ENCODE measurements at places on chromosomes 5 and 9.

- no peak for DNase-seq
These were observed 34.9 kb upstream of the TIFAB start for GRCh38 chr5:135487037-135487395.

DNA sequence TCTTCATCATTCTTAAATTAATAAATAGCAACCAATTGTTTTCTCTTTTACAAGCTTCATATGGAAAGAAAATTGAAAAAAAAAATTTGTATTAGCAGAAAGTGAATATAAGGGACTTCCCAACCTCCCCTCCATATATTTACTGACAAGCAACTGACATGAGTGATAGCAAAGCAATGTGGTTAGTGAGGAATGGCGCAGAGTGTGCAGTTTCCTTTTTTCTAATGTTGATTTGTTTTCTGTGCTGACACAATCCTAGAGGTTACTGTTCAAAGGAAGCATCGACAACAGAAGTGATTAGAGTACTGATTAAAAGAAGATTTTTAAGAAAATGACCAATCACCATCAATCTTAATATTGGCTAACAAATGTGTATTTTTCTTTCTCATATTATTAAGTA lies 1.7 kb upstream of the PTGER4 start:
- no peak for DNase-seq

- peak; percentile 27 for DNase-seq
These were observed 739 bp downstream of the PPP2CA start for GRCh38 chr5:134224888-134225779.

GRCh38 chr5:113965225-113965624 lies 396.6 kb upstream of the KCNN2 start:
- no peak for DNase-seq

GRCh38 chr5:68838157-68838718 lies 255.6 kb upstream of the SLC30A5 start:
- no peak for DNase-seq

- DNase-seq: no peak
These were observed 58.8 kb upstream of the MINAR2 start for GRCh38 chr5:129689045-129689444.

DNA sequence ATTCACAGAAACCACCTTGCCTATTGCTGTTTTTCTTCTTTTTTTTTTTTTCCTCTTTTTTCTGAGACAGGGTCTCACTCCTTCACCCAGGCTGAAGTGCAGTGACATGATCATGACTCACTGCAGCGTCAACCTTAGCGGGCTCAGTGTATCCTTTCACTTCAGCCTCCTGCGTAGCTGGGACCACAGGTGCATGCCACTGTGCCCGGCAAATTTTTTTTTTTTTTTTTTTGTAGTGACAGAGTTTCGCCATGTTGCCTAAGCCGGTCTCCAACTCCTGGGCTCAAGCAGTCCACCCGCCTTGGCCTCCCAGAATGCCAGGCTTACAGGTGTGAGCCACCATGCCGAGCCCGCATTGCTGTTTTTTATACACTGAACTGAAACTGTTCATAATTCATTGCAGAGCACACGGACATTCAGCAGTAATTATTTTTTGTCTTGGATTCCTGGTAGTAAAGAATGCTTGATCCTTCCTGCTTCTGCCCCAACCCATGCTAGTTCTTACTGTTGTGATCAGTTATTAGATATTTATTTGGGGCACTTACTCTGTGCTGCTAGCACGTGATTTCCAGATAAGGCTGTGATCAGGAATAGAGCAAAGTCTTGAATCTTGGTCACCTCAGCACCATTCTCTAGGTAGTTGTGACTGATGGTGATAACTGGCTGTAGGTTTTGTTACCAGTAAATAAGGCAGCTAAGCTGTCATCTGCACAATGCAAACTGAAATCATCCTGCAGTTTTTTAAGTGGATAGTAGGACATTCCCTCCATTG lies 14.0 kb downstream of the MAP3K1 start:
- DNase-seq: peak; percentile 25

- DNase-seq: no peak
These were observed 299.1 kb downstream of the DMAC1 start for GRCh38 chr9:7500521-7500920.

DNA sequence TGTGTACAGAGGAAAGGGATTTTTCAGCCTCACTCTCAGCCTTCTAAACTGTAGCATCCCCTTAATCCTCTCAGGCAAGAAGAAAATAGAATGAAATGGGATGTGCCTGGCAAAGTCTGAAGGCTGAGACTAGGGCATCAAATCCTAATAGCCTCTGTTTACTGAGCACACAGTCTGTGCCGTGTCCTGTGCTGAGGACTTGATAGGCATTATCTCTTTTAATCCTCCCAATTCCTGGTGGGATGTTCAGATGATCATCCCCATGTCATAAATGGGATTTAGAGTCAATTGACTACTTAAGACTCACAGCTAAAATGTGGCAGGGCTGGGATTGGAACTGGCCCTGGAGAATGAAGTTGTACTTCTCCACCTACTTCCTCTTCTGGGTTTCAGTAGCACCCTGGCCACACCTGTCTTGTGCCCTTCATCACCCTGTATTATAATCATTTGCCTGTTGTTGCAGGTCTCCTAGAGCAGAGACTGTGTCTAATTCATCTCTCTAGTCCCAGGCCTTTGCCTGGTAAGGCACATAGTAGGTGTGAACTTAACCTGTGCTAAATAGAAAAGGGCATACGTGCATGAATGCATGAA lies 81.0 kb downstream of the WWC1 start:
- no peak for DNase-seq

DNA sequence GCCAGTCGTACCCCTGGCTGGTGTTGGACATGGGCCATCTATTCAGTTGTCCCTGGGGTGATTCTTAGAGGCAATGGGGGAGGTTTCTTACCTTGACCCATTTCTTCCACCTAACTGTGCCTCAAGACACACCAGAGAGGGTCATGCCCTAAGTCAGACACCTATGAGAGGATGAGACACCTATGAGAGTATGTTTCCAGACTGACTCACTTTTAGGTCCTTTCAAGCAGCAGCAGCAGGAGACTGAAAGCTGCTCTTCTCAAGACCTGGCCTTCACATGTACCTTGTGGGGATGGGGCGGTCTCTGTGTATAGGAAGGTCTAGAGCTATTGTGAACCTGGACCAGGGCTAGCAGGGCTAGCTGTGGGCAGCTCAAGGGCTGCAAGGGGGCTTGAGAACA lies 130.1 kb downstream of the TENT4A start:
- no peak for DNase-seq

DNA sequence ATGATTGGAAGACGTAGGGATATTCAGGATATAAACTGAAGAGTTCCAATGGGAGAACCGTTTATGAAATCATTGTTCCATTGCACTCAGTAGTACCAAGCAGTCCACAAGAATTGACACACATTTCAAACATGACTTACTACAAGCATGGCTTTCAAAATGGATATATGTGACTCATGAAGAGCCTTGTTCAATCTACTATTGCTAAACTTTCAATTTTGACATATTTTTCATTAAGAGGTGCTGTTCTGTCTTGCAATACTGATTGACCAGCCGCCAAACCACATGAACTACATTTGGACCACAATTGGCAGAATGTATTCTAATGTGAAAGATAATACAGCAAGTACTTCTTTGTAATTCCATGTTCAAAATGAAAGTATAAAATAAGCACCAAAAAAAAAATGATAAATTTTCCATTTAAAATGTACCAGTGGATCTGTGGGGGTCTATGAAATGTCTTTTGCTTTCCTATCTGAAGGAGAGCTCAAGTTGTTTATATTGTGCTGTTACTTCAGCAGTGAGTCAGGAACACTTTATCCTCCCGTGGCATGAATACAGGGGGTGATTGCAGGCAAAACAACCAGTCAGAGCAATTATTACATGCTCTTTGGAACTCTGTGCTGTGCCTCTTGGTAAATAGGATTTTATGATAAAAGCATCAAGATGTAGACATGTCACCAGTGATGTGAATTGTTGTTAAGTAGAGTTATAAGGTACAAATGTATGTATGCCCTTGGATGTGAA lies 366.0 kb downstream of the ARRDC3 start:
- DNase-seq: no peak

GRCh38 chr9:699396-699795 lies 142.1 kb upstream of the DMRT1 start:
- DNase-seq: no peak

- no peak for DNase-seq
These were observed 184.0 kb downstream of the HSPA4 start for GRCh38 chr5:133235696-133236426.

GRCh38 chr5:17094830-17095229 lies 122.6 kb upstream of the BASP1 start:
- DNase-seq: no peak

DNA sequence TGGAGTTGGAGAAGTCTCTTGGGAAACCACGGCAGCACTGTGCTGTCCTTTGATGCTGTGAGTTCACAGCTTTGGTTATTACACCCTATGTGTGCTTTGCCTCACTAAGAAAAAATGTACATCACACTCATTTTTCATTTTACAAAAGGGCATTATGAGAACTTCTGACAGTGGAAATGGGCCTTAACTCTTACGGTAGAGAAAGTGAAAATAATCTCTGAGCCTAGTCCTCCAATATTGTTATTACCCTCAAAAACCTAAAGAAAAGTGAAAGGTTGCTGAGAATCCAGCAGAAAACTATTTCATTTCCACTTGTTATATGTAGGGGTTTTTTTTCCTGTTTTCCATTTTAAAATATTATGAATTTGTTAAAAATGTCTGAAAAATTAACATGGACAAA lies 8.2 kb upstream of the OR13D1 start:
- no peak for DNase-seq

DNA sequence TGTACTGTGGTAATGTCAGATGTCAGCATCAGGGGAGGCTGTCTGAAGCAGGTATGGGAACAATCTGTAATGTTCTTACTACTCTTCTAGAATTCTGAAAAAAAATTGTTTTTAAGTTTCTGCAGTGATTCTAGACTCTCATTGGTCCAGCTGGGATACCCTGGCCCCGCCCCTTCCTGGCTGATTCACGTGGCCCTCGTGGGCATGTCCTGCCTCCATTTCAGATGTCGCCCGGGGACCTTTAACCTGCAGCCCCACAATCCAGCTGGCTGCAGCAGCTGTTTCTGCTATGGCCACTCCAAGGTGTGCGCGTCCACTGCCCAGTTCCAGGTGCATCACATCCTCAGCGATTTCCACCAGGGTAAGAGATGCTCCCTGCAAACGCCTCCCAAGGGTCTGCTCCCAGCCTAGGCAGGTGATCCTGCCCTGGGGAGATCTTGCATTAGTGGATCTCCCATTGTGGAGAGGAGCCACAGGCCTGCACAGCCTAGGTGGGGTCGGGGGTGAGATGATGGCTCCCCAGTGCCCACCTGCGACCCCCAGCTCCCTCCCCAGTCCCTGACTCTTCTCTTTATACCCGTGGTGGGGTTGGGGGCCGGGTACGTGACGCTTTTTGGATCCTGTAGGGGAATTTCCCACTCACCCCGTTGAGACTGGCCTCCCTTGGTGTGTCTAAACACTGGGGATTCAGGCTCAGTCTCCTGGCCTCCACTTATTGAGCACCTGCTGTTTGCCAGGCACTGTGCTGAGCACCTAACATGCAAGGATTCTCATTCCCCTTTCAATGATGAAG lies 36.5 kb downstream of the LAMC3 start:
- DNase-seq: no peak

- no peak for DNase-seq
These were observed 160.2 kb upstream of the LHFPL2 start for GRCh38 chr5:78808818-78809217.

GRCh38 chr9:73847536-73847935 lies 649.6 kb upstream of the RORB start:
- DNase-seq: no peak

GRCh38 chr9:109276469-109277440 lies 44.1 kb downstream of the EPB41L4B start:
- DNase-seq: no peak

Measured in stimulated activated CD4-positive, alpha-beta T cell treated with anti-CD3 and anti-CD28 coated beads, Interleukin-1b, Interleukin-23, amount 100 ng/mL, for 1 hour (primary cell).